Esophagus mucosa (tissue), 1 donor: ENCODE measurements at places on chromosomes 5 and 9.

GRCh38 chr9:123796094-123796493 lies 133.8 kb downstream of the DENND1A start:
- no peak for ATAC-seq

- ATAC-seq = no peak
Observed at GRCh38 chr9:132328580-132328979, 26.2 kb downstream of the SETX start.

GRCh38 chr9:112836394-112836793 lies 54.3 kb downstream of the SLC46A2 start:
- no peak for ATAC-seq

GRCh38 chr9:34501889-34502425 lies 20.8 kb downstream of the ENHO start:
- ATAC-seq = no peak

- ATAC-seq = peak; percentile 26
Observed at GRCh38 chr9:131986576-131986975, 93.1 kb downstream of the MED27 start.
